ENCODE measurements at places on chromosomes 6 and 20. TPM values are rescaled to one million over a fixed set of nuclear protein-coding genes. Genes with fewer than 3 reads are reported as not detected.

The RMND1 gene
- 41.9 TPM for total RNA-seq

The CGA gene
- total RNA-seq, result 43.8 TPM

The DDAH2 gene
- total RNA-seq, result 108 TPM

DNA sequence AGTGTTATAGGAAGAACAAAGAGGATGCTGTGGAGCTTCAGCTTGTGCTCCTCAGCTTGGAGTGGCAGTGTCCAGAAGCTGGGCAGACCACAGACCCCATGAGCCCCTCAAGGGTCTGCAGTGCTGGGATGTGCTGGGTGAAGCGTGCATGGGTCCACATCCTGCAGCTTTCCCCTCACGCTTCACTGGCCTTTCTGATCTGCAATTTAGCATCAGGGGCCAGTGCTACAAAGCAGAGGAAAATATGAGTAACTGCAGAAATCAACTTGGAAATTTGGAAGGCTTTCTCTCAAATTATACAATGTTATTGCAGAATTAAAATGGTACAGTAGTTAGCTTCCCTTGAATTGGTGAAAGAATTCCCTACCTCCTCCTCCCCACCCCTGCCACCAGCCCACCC is 10.1 kb downstream of the SLC17A4 start:
- no peak overlapping the region for H3K4me3 ChIP-seq
- DNase-seq, result no peak
- no peak overlapping the region for H3K27ac ChIP-seq
- H3K36me3 ChIP-seq, result no peaks in the 10 kb centered on the region
- H3K27me3 ChIP-seq, result no peaks in the 10 kb centered on the region

DNA sequence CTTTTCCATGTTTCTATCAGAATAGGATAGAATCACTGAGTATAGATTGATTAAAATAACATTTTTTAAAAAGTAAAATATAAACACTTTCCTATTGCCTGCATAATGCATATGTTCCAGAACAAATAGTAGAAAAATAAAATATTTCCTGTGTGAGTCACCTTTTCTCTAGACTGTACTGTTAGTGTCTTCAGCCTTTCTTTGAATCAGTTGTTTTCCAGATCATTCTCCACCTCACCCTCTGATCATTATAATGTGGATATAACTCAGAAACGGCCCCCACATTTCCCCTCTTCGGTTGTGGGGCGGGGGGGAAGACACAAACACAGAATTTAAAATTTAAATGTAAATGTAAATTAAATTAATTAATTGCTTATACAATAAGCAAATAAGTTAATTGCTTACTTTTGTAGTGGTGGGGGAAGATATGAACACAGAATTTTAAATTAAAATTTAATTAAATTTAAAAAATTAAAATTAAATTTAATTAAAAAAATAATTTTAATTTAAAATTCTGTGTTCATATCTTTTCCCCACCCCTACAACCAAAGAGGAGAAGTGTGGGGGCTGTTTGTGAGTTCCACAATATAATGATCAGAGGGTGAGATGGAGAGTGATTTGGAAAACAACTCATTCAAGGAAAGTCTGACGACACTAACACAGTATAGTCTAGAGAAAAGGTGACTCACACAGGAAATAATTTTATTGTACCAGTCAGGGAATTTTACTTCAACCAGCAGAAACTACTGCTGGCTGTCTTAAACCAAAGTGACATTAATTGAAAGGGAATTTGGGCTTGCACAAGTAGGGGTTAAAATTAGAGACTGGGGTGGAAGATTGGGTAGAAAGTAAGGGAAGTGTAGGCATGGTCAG is 37.1 kb upstream of the PROKR2 start:
- DNase-seq, result peak; percentile 17
- H3K27ac ChIP-seq, result peak overlapping the region; percentile 64
- no peaks in the 10 kb centered on the region for H3K27me3 ChIP-seq
- H3K4me1 ChIP-seq, result no peaks in the 10 kb centered on the region
- H3K36me3 ChIP-seq, result no peaks in the 10 kb centered on the region
- H3K4me3 ChIP-seq, result no peak overlapping the region
